HFFc6 (cell line): ENCODE measurements at places on chromosomes 1 and 21. TPM values are rescaled to one million over a fixed set of nuclear protein-coding genes. Genes with fewer than 3 reads are reported as not detected.

Gene DISP3
- not detected in 2 replicates for total RNA-seq

Gene PGBD5
- total RNA-seq: not detected in 3 replicates

GRCh38 chr1:40694353-40694874, 2.9 kb downstream of the NFYC start:
- peaks cover 62% of the 10 kb centered on the region for H3K4me1 ChIP-seq
- no peak overlapping the region for H3K4me3 ChIP-seq
- H3K27ac ChIP-seq: peak overlapping the region; percentile 56; the same call in 1 of the 2 replicates
- H3K27me3 ChIP-seq: peaks cover 3% of the 10 kb centered on the region; the same call in 1 of the 2 replicates
- no peak for DNase-seq

- no peak for DNase-seq
- no peak overlapping the region for H3K27ac ChIP-seq
- 0 out of 2 replicates have a peak, but pooled peaks cover 5% of the 10 kb centered on the region for H3K36me3 ChIP-seq
- peaks cover 12% of the 10 kb centered on the region for H3K4me1 ChIP-seq
Measured at GRCh38 chr1:245389873-245390272, 235.1 kb downstream of the KIF26B start.

Gene OR6P1
- total RNA-seq: not detected in 3 replicates

- DNase-seq: no peak
- peaks cover 11% of the 10 kb centered on the region for H3K27me3 ChIP-seq
- H3K27ac ChIP-seq: no peak overlapping the region
- H3K4me3 ChIP-seq: no peak overlapping the region
- no peaks in the 10 kb centered on the region for H3K4me1 ChIP-seq
- H3K36me3 ChIP-seq: no peaks in the 10 kb centered on the region
Measured at GRCh38 chr21:44994695-44995342, 55.0 kb downstream of the SLX9 start.

GRCh38 chr1:11488966-11489625, 10.1 kb downstream of the DISP3 start:
- H3K4me1 ChIP-seq: no peaks in the 10 kb centered on the region
- DNase-seq: no peak
- H3K36me3 ChIP-seq: no peaks in the 10 kb centered on the region
- H3K4me3 ChIP-seq: no peak overlapping the region
